ENCODE measurements at places on chromosomes 11 and 22.

GRCh38 chr22:38316364-38317121, 690 bp downstream of the CSNK1E start:
- no peak for DNase-seq

- peak; percentile 22 for DNase-seq
Observed at GRCh38 chr22:22086501-22087158, 104.0 kb upstream of the TOP3B start.

DNA sequence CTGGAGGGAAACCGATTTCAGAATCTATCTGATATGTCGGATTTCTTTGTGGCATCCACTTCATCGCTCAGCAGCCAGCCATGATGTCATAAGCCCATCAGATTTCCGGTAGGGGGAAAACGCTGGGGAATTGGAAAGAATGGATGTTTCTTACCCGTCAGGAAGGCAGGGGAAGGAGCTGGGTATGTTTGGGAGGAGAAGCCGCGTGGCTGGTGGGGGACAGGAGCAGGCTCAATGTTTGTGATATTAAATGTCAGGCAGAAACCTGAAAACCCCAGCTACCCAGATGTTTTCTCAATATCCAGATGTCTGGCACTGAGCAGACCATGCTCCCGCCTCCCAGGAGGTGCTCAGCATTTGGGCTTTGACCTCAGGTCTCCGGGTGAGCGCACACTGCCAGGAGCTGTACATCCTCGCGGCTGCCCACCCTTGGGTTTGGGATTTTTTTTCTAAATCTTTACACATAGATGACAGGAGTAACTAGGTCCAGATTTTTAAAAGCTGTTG, 67.5 kb downstream of the NFAM1 start:
- DNase-seq, result peak; percentile 13

- peak; percentile 41 for DNase-seq
Observed at GRCh38 chr22:36540867-36541642, 12.1 kb upstream of the EIF3D start.

GRCh38 chr22:31629741-31630184, 32.3 kb downstream of the PISD start:
- no peak for DNase-seq

DNA sequence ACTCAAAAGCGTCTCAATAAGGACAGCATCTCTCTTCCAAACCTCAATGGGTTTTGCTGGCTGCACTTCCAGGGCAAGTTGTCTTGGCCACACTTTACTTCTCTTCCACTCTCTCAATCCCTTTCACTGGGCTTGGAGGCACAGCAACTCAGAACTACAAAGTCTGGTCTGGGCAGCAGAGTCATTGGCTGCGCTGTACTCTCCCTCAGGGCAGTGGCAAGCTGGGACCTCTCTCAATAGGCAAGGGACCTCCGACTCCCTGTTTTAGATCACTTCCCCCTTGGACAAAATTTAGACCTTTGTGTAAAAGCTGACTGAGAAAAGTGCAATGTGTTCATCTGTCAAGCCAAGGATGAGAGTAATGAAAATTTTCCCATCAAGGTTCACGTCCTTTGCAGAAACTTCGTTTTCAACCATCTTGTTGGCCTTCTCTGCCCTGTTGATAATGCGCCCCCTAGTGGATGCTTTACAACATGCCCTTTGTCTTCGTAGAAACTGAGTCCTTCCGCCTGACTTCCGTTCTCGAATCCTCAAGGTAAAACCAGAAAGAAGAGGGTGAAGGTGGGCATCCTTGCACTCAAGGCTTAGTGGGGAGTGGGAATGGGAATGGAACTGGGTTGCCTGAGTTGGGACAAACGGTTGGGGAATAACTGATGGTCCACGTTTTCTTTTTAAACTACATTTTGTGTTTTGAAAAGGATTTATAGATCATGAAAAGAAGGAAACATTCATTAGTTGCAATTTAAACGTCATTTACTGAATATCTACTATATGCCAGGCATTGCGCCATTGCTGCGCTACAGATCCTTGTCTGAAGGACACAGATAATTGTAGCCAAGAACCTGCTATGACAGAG, 99.1 kb downstream of the CD44 start:
- peak; percentile 41 for DNase-seq

GRCh38 chr11:45848654-45849081, 1.4 kb downstream of the CRY2 start:
- DNase-seq, result no peak

DNA sequence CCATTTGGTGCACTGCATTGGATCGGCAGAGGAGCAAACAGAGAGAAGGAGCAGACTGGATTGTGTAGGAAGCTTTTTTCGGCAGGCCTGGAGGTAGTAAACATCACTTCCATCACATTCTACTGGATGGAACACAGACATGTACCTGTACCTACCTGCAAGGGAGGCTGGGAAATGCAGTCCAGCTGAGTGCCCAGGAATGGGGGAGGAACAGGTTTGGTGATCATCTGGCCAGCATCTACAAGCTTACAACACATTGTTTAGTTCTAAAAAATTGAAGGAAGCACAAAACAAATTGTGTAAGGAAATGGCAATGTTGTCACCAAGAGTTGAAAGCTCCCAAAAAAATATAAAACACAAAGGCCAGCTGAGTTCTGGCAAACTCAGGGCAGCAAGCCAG, 19.1 kb downstream of the SMIM38 start:
- DNase-seq, result no peak

GRCh38 chr22:39478441-39478850, 21.6 kb downstream of the MGAT3 start:
- DNase-seq, result no peak

DNA sequence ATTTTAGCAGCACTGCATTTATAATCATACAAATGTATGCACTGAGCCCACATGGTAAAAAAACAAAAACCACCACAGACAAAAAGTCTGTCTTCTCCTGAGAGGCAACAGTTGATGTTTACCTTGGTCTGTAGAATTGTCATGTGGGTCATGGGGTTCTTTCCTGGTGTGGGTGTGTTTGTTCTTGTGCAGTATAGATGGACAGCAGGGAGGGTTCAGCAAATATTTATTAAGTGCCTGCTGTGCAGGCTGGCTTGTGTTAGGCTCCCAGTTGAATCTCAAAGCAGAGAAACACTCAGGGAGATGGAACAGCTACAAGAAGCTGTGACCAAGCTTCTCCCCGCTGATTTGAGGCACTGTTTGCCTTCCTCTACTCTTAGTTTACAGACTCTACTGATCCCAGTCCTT, 82.2 kb downstream of the PISD start:
- DNase-seq, result no peak

GRCh38 chr11:25910086-25910485, 421.8 kb upstream of the ANO3 start:
- peak; percentile 82 for DNase-seq

GRCh38 chr11:90556606-90557005, 333.8 kb upstream of the CHORDC1 start:
- DNase-seq, result peak; percentile 88

- DNase-seq, result peak; percentile 67
Observed at GRCh38 chr22:37198258-37199102, 10.4 kb upstream of the C1QTNF6 start.

DNA sequence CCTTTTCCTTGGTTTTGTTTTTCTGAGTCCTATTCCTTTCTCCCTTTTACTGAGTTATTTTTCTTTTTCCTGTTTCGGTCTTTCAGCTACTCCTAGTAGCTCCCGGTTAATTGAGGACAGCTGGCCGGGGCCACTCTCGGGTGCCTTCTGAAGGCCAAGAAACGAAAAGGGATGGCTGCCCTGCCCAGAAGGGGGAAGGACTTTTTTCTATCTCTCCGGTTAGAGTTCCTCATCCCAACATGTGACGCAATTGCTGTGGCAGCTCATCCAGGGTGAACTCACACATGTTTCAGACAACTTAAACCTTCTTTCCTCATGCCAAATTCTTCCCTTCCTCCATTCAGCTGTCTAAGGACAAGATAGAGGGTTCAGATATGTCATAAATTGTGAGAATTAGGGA, 83.6 kb downstream of the PIWIL4 start:
- DNase-seq, result no peak

DNA sequence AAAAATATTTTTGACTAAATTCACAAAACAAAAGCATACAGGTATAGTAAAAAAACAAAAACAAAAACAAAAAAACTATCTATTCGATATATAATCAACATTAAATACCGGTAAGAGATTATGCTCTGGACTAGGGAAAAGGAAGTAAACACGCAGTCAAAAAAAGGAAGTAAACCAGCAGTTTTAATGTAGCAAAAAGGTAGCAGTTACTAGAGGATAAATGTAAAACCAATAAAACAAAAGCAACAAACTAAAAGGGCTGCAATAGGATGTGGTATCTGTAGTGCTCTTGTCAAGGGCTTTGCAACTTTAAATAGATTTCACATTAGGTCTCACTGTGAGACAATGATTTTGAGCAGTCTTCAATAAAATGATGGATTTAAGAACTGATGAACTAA, 2.4 kb downstream of the TRIM22 start:
- DNase-seq, result no peak

GRCh38 chr11:11982975-11983374, 25.5 kb downstream of the DKK3 start:
- peak; percentile 47 for DNase-seq

- no peak for DNase-seq
Observed at GRCh38 chr11:106011481-106011880, 10.6 kb downstream of the MSANTD4 start.

DNA sequence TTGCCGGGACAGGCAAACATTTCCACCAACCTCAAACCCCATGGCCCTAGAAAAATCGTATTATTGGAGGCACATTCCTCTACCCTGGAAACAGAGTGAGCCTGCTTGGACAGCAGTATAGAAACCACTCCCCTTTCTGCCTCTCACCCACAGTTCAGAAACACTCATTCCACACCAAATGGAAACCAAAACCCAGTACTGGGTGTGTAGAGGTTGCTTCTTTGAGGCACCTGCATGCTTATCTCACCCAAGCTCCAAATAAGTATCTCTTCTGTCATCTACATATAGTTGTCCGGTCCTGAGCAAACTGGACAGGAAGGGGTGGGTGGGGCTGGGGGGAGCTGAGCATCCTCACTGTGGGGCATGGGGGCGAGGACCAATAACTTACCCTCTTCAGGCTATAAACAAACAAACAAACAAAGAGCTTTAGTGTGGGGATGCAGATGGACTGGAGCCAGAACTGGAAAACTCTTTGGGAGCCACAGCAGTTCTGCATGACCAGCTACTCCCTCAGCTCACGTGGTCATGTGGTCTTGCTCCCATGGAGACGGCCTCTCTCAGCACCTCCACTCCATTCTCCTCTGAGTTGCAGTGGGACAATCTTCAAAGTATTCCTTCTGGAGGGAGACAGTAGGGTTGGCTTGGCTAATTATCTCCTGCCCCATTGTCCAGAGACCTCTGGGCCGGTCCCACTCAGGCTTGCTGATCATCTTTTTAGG, 1.0 kb upstream of the PLAAT2 start:
- no peak for DNase-seq

- peak; percentile 77 for DNase-seq
Observed at GRCh38 chr22:44085743-44086270, 61.7 kb downstream of the PARVB start.

- no peak for DNase-seq
Observed at GRCh38 chr11:107707807-107708206, 4.0 kb downstream of the SLN start.

- peak; percentile 50 for DNase-seq
Observed at GRCh38 chr11:8777907-8778767, 95.5 kb downstream of the RPL27A start.

GRCh38 chr11:72441752-72442207, 7.4 kb upstream of the CLPB start:
- no peak for DNase-seq

DNA sequence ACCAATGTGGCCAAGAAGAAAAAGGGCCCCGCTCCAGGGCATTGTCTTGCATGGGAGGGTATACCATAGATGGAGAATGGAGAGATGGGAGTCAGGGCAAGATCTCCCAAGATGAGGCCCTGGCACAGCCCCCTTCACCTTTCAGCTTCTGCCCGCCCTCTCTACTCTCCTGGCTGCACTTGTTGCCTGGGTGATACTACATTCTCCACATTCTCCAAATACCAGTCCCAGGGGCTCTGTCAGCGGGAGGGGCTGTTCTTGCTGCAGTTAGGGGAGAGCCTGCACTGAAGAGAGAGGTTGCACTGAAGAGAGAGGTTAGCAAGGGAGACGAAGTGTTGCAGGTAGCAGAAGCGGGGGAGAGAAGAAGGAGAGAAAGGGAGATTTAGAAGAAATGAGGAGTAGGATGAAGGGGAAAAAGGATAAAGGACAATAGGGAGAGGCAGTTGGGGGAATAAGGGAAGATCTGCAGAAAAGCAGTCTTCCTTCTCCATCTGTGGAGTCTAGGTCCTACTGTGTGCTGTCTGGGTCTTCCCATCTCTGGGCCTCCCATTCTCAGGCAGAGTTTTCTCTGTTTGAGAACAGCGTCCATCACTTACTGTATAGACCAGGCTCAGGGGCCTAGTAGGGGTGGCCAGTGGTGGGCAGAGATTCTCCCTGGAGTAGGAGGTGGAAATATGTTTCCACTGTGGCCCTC, 8.0 kb downstream of the PHLDB1 start:
- no peak for DNase-seq

DNA sequence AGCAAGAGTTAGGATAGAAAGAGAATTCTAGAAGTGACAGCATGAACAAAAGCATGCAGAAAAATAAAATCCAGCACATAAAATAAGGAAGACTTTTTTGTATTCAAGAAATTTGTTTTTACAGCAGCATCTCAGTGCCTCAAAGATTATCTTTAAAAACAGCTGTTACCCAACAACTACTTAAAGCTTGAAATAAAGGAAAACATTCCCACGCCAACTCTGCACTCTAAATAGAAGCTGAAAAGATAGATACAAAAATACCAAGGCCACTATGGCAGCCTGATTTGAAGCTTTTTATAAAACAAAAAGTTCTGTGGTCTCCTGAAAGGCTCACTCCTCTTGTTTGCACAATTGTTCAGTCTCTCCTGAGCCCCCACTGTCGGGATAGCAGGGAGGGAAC, 83.6 kb upstream of the LRRC55 start:
- DNase-seq, result no peak

- DNase-seq, result no peak
Observed at GRCh38 chr11:75319035-75319877, 32.2 kb downstream of the ARRB1 start.

- no peak for DNase-seq
Observed at GRCh38 chr22:40123387-40123786, 54.3 kb upstream of the TNRC6B start.

DNA sequence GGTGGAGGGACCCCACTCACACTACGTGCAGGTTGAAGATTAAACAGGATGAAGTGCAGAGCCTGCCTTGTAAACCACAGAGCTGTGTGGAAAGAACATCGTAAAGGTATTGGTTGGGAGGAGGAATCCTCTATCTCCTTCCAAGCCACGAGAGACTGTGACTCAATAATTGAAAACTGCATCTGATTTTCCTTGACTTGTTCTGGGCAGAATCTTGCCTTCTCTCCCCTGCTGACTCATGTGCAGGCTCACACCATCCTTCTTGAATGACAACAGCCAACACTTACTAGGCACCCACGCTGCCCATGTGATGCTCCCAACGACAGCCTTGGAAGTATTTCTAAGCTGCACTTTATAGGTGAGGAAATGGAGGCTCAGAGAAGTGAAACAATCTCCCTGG, 563.0 kb downstream of the MIAT start:
- DNase-seq, result peak; percentile 76
